ENCODE measurements at places on chromosomes 1 and 21. TPM values are rescaled to one million over a fixed set of nuclear protein-coding genes. Genes with fewer than 3 reads are reported as not detected.

NTNG1 gene
- not detected for total RNA-seq

- H3K4me3 ChIP-seq: no peak overlapping the region
- no peak for DNase-seq
- no peaks in the 10 kb centered on the region for H3K27me3 ChIP-seq
- H3K27ac ChIP-seq: no peak overlapping the region
- H3K4me1 ChIP-seq: no peaks in the 10 kb centered on the region
- H3K36me3 ChIP-seq: no peaks in the 10 kb centered on the region
Measured at GRCh38 chr1:58094221-58094620, 452.3 kb downstream of the OMA1 start.

FMO2 gene
- 14.7 TPM for total RNA-seq

DNA sequence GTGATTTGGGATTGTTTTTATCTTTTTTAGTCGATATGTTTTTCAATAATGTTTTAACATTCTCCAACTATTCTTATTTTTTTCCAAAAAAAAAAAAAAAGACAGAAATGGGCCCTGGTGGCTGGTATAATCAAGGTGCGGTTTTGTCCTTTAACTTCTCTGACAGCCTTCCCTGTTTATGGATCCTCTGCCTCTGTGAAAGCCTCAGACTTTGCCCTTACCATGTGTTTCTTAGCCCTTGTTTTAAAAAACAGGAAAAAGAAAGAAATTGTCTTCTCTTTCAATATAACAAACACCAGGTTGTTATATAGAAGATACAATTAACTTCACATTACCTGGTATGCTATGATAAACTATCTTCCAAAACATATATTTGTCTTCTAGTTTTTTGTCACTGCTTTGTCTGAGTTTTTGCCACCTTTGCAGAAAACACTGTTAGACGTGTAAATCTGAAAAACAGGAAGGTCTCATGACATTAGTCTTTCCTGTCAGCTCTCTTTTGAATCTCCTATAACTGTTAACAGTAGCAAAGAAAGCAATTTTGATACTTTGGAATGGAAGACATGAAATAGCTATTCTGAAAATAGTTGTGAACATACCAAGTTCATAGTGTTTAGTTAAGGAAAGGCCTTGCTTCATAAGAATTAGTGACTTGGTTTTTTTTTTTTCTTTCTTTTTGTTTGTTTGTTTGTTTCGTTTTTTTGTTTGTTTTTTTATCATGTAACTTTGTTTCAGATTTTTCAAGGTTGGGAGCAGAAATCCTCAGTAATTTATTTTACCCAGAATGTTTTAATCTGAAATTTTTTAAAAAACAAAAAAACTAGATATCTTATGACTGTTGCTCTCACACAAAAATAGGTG is 31.7 kb upstream of the CACYBP start:
- no peak overlapping the region for H3K4me3 ChIP-seq
- no peak for DNase-seq
- no peaks in the 10 kb centered on the region for H3K27me3 ChIP-seq
- no peaks in the 10 kb centered on the region for H3K36me3 ChIP-seq
- peaks cover 25% of the 10 kb centered on the region for H3K4me1 ChIP-seq

DNA sequence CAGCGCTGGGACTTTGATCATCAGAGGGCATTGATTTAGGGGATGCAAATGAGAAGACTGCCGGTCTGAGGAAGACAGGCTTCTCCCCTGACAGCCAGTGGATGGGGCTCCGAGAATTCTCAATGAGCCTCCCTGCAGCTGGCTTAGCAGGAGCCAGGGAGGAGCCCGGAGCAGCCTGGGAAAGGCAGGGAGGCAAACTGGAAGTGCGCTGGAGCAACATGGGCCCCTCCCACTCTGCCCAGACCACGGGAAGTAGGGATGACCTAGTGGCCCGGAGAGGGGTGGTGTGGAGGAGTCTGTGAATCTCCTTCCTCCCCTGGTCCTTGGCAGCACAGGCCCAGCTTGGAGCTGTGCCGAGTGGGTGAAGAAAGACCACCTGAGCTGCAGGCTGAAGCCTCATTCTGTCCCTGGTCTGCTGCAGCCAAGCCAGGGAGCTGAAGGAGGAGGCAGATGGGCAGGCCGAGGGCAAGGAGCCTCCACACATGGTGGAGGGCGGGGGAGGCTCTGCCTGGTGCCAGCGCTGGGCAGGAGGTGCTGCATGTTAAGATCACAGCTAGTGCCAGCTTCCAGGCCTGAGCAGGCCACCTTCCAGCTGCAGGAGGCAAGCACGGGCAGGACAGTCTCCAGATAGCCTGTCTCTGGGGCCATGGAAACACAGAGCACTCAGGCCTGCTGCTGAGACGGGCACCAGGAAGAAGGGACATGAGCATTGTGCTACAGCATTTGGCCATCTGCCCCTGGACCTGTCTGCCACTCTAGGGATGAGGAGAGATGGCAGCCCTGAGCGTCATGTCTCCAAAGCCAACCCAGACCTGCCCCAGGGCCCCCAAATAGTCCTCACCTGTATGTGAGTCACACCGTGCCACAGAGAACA is 12.2 kb upstream of the CLSTN1 start:
- H3K4me3 ChIP-seq: no peak overlapping the region
- no peak overlapping the region for H3K27ac ChIP-seq
- no peaks in the 10 kb centered on the region for H3K4me1 ChIP-seq
- H3K36me3 ChIP-seq: no peaks in the 10 kb centered on the region
- no peaks in the 10 kb centered on the region for H3K27me3 ChIP-seq

GRCh38 chr21:42233067-42233961 is 14.4 kb downstream of the ABCG1 start:
- H3K36me3 ChIP-seq: no peaks in the 10 kb centered on the region
- peaks cover 61% of the 10 kb centered on the region for H3K4me1 ChIP-seq
- peak; percentile 63 for DNase-seq
- no peak overlapping the region for H3K4me3 ChIP-seq

DNA sequence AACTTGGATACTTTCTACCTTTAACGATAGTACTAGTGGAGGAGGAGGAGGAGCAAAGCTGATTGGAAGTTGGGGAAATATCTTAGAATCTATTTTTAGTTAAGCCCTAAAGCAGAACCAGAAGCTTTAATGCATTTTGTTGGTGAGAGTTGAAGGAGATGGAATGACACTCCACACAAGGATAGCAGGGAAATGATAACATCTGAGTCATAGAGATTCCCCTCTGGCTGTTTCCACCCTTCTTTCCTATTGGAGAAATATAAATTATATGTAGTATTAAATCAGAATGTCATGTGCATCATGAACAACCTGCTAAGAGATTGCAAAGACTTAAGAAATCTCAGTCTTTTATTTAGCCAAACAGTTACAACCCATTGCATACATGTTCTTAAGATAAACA is 1357.7 kb downstream of the NCAM2 start:
- no peaks in the 10 kb centered on the region for H3K36me3 ChIP-seq
- no peak overlapping the region for H3K27ac ChIP-seq
- H3K4me1 ChIP-seq: no peaks in the 10 kb centered on the region
- no peaks in the 10 kb centered on the region for H3K27me3 ChIP-seq
- DNase-seq: no peak
- H3K4me3 ChIP-seq: no peak overlapping the region

DNA sequence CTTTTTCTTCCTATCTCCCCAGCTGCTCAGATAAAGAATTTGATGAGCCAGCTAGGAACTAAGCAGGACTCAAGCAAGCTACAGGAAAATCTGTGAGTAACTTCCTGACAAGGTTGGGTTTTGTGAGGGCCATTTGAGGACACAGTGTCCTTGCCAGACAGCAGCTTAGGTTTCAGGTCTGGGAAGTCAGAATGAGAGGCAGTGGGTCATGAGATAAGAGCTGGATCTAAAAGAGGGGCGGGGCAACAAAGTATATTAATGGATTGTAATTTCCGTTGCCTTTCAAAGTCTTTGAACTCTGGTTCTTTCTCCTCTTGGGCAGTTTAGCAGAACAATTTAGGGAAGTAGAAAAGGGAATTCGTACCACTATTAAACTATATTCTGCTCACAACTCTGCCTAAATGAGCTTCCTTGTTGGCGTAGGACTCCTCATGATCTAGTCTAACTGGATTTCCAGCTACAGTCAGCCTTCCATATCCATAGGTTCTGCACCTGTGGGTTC is 16.6 kb downstream of the STX12 start:
- H3K4me1 ChIP-seq: peaks cover 73% of the 10 kb centered on the region
- no peak overlapping the region for H3K4me3 ChIP-seq
- peaks cover 28% of the 10 kb centered on the region for H3K36me3 ChIP-seq
- peak; percentile 76 for DNase-seq

DNA sequence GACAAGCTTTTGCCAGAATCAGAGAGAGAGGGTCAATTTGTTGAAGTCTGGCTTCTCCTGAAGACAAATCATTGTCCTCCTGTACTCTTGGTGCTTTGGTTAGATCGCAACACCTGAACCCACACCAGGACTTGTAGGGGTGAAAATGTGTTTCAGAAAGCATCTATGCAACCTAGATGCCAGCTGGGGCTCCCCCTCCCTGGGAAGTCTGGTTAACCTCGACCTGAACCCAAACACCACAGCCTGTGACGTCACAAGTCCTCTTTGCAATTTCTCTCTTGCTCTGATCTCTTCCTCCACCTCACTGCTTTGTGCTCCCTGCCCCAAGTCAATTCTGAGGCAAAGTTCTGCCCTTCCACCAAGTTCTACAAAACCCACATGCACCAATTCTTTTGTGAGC is 42.8 kb upstream of the USP24 start:
- H3K4me1 ChIP-seq: no peaks in the 10 kb centered on the region
- no peaks in the 10 kb centered on the region for H3K36me3 ChIP-seq
- no peaks in the 10 kb centered on the region for H3K27me3 ChIP-seq
- no peak overlapping the region for H3K27ac ChIP-seq
- no peak overlapping the region for H3K4me3 ChIP-seq

SASS6 gene
- 4.6 TPM for total RNA-seq

ERO1B gene
- 60.1 TPM for total RNA-seq

DNA sequence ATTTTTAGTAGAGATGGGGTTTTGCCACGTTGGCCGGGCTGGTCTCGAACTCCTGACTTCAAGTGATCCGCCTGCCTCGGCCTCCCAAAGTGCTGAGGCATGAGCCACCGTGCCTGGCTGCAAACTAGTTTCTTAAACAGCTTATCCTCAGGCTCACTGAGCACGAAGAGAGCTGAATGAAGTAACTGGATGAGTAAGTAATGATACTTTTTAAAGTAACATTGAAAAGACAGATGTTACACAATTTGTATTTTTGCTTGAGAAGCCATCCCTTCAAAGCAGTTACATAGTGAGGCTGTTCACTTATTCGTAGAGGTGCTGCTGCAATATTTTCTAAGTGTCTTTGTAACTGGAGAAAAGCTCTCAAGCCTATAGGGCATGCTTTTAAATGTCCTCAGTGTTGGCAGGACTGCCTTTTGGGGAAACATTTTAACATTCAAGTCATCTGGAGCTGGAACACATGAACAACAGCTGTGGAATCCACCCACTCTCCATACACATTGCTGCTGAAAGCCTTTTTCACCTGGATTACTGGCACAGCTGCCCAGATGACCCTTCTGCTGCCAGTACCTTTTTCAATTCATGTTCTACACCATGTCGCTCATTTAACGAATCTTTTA is 2.7 kb upstream of the YBX1 start:
- H3K36me3 ChIP-seq: no peaks in the 10 kb centered on the region
- DNase-seq: no peak
- H3K4me3 ChIP-seq: no peak overlapping the region
- H3K27ac ChIP-seq: peak overlapping the region; percentile 32

PRKAA2 gene
- 10.4 TPM for total RNA-seq

DNA sequence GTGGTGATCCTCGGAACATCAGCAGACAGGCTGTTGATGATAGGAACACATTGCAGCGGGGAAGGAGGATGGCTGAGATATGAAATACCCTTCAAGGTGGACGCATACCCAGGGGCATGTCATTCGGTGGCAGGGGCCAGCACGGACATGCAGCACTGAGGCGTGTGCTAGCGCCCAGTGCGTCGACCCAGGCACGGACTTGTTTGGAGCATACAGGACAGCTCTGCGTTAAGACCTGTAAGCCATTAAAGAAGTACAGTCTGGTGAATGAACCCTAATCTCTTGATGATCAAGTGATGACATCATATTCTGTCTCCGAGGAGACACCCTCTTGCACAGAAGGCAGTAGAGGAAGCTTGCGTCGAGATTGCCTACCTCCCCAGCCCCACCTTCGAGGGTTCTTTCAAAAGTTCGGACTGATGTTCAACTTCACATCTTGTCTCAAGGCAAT is 63.6 kb upstream of the KIF26B start:
- DNase-seq: no peak
- peaks cover 32% of the 10 kb centered on the region for H3K4me1 ChIP-seq
- H3K27me3 ChIP-seq: no peaks in the 10 kb centered on the region
- no peaks in the 10 kb centered on the region for H3K36me3 ChIP-seq
- H3K27ac ChIP-seq: no peak overlapping the region
- H3K4me3 ChIP-seq: no peak overlapping the region

GRCh38 chr1:107942814-107943213 is 22.2 kb downstream of the VAV3 start:
- H3K4me1 ChIP-seq: no peaks in the 10 kb centered on the region
- no peaks in the 10 kb centered on the region for H3K27me3 ChIP-seq
- no peak for DNase-seq
- no peak overlapping the region for H3K27ac ChIP-seq
- H3K36me3 ChIP-seq: no peaks in the 10 kb centered on the region
- no peak overlapping the region for H3K4me3 ChIP-seq

Measured in thyroid gland (tissue), 4 donors.